ENCODE measurements at places on chromosomes 7 and 10.

DNA sequence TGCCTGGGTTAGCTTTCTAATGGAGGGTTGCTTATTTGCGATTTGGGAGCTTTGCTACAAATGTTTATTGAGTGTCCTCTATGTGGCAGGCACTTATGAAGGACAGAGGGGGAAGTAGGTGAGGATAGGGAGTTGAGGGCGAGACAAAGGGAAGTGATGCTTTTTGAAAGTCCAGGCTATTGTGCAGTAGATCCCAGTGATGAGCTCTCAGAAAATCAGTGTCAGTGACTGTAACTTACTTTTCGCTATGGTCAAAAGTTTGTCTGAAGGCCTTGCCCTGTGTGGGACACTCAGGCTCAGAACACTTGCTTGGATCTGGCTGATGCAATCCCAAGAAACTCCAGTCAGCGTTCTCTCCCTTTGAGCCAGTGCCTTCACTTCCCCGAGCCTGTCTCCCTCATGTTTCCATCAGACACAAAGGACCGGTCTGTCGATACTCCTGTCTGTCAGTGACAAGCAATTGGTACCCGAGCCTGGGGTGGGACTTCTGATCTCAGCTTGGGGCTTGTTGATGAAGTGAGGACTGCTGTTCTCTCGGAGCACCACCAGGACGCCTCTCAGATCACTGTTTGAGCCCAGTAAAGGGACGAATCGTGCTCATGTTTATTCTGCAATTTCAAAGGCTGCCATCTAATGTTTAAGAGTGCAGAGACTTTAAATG lies 63.1 kb upstream of the SORCS3 start:
- no peak for DNase-seq

DNA sequence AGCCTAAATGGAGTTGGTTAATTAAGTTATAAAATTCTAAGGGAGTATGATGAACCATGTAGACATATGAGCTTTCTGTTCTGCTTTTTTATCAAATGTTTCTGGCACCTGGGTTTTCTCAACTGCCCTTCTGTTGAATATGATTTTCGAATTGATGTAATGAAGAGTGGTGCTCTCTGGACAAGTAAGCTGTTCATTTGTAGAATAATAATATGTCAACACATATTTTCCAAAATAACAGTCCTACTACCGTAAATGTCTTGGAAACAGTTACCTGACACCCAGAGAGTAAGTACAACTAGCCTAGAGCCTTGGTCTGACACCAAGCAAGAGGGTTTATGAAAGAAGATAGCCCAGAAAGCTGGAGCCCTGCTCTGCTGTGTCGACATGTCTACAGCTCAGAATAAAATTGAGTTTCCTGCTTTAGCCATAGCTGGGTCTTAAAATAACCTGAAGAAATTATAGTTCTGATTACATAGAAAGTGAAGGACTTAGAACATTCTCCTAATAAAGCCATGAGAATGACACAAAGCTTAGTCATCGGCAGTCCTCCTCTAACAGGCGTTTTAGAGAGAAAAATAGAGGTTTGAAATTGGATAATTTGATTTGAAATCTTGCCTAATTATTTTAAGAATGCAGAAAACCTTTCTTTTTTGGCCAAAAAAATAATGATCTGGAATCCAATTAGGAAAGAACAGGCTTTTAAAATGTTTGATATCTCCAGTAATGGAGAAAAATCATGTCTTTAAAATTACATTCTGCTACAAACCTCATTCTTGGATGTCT lies 25.1 kb downstream of the HDAC9 start:
- DNase-seq = no peak

DNA sequence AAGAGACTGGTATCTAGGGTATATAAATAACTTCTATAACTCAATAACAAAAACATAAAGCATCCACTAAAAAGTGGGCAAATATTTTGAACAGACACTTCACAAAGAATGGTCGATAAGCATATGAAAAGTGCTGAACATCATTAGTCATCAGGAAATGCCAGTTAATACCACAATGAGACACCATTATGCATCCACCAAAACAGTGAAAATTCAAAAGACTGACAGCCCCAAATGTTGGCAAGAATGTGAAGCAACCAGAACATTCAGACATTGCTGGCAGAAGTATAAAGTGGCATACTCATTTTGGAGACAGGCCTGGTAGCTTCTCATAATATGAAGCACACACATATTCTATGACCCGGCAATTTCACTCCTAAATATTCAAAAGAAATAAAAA lies 26.5 kb upstream of the GSAP start:
- DNase-seq = no peak

DNA sequence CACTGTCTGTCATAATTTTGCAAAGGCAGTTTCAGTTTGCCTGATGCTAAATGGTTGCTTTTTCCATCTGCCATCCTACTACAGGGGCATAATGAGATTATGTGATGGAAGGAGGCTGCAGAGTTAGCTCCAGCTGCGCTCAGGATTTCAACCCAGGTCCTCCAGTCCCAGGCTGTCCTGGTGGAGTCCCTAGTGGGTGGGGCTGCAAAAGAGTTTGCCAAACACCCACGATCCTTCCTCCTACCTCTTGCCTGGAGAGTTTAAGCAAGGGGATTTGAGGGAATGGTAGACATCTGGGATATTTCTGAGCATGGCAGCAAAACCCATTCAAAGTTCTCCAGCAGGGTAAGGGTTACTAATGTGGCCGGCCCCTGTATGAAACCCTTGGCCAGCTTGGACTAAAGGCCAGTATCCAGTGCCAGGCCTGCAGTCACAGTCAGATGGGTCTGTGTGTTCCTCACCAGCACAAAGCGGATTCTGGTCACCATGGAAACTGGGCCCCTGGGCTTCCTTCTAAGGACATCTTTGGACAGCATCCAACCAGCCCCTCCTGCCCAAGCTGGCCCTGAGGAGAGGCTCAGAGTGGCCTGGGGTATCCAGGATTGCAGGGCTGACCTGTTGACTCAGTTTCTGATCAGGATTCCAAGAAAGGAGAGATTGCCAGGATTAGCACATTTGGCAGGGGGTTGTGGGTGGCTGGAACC lies 42.7 kb upstream of the CHST3 start:
- DNase-seq = no peak

DNA sequence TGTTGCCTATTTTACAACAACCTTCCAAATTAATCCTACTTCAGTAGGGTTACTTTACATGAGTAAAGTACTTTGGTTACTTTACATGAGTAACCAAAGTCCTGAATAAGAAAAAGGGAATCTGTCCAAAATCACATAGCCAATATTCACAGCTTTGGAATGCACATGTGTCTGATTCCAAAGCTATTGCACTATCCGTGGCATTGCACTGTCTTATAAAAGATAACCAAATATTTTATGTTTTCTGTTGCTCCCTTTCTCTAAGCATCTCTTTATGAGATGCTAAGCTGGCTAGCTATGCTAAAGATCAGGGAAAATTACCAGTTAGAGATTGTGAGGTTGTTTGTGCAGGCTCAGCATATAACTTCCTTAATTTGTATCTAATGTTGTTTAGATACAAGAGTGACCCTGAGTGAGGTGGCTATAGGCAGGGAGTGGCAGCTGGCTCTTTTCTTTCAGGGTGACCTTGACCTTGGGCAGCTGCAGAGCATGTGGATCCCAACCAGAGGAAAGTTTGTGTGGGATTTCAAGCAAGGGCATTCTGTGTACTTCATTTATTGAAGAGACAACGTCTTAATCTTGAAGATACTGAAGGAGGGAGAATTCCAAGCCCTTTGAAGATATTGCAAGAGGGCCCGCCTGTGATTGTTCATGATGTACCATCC lies 366.1 kb upstream of the ANKRD30A start:
- no peak for DNase-seq

- no peak for DNase-seq
Measured at GRCh38 chr10:101879456-101880231, 36.0 kb upstream of the KCNIP2 start.

- DNase-seq = no peak
Measured at GRCh38 chr7:14179781-14180180, 190.3 kb upstream of the ETV1 start.

Data from hematopoietic multipotent progenitor cell treated with erythropoietin and hydrocortisone succinate and interleukin-3 and kit ligand, for 8 days (in vitro differentiated cells).